ENCODE measurements at places on chromosomes 11 and 22.

- DNase-seq: no peak
Observed at GRCh38 chr11:35265755-35266454, 126.9 kb downstream of the CD44 start.

DNA sequence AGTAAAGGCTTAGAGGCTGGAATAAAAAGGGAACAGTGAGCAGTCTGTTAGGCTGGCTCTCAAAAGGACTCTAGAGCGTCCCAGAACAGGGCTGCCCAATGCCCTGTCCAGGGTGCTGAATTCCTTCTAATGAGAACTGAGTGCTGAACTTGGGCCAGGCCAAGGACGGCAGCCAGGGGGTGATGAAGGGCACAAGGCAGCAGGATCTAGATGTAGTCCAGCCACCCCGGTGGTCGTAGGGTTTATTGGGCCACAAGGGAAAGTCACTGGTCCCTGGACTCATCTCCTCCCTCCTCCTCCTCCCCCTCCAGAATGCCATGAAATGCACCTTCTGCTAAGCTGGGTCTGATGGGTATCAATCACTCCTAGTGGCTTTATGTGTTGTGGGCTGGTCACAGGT lies 19.2 kb downstream of the NPTXR start:
- peak; percentile 40 for DNase-seq

GRCh38 chr11:803467-803742 lies 1.6 kb downstream of the PIDD1 start:
- no peak for DNase-seq

GRCh38 chr11:119254239-119254638 lies 48.1 kb downstream of the CBL start:
- DNase-seq: no peak

DNA sequence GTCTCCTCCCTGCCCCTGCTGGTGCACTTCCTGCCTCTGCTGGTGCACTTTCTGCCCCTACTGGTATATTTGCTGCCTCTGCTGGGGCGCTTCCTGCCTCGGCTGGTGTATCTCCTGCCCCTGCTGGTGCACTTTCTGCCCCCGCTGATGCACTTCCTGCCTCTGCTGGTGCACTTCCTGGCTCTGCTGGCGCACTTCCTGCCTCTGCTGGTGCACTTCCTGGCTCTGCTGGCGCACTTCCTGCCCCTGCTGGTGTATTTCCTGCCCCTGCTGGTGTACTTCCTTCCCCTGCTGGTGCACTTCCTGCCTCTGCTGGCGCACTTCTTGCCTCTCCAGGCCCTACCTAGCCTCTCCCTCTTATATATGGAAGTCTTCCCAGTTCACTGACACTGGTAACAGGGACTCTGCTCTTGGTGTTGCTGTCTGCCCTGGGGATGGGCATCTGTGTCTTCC lies 10.1 kb downstream of the MTFP1 start:
- peak; percentile 92 for DNase-seq

Data from activated CD4-positive, alpha-beta T cell treated with anti-CD3 and anti-CD28 coated beads, Interleukin-10, Interleukin-2, amounts not matched to agents 100 ng/mL and 50 ng/mL, durations not matched to agents 16 hours and 8 hours (primary cell).